ENCODE measurements at places on chromosomes 2 and 18.

- DNase-seq: no peak
Observed at GRCh38 chr2:209395652-209396051, 28.2 kb upstream of the MAP2 start.

DNA sequence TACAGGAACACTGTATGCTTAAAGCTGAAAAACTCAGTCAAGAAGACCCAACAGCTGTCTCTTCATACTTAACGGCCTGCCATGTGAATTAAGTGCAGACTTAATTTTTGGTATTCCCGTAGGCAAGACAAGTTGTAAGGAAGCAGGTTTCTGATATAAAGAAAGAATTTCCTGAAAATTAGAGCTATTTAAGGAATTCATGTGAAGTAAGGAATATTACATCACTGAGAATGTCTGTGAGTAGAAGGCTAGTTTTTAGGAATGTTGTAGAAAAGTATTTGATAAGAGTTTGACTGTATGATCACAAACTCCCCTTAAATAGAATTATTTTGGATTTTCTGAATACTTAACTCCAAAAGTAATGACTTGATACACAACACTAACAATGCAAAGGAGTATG is 51.0 kb downstream of the WDR33 start:
- DNase-seq: no peak

- DNase-seq: no peak
Observed at GRCh38 chr2:151336863-151337371, 20.5 kb upstream of the TNFAIP6 start.

- DNase-seq: no peak
Observed at GRCh38 chr2:174442546-174443510, 44.0 kb downstream of the GPR155 start.

- no peak for DNase-seq
Observed at GRCh38 chr2:48471048-48471474, 58.9 kb upstream of the STON1 start.

DNA sequence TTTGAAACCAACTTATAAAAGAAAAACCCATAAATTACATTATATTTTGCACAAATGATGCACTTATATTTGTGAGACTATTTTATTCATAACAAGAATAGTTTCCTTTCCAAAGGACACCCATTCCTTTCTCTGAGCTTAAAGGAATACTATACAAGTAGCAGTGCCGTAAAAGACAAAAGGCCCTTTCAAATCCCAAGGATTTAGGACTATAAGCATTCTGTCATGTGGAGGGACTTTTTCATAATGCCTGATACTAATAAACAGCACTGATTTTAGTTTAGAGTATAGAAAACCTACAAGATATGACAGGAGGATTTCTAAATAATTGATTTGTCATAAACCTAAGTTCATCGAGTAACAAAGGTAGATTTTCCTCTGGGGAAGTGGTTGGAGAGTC is 1134.2 kb upstream of the ZEB2 start:
- no peak for DNase-seq
